ENCODE measurements at places on chromosomes 5 and 9.
A peak's percentile ranks its signal among the peaks of the same experiment; 100 is the strongest.

DNA sequence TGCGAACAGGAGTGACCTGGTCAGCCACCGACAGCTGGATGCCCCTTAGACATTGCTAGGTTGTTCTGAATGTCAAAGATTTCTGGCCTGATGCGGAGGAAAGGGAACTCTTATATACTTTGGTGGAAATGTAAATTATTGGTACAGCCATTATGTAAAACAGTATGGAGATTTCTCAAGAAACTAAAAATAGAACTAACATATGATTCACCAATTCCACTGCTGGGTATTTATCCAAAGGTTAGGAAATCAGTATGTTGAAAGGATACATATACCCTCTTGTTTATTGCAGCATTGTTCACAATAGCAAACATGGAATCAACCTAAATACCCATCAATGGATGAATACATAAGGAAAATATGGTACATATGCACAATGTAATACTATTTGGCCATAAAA lies 31.8 kb downstream of the DMRT3 start:
- no peaks in the 10 kb centered on the region for H3K4me1 ChIP-seq
- H3K27ac ChIP-seq: no peak overlapping the region
- no peaks in the 10 kb centered on the region for H3K27me3 ChIP-seq
- H3K4me3 ChIP-seq: no peak overlapping the region
- H3K36me3 ChIP-seq: no peaks in the 10 kb centered on the region
- DNase-seq: no peak

DNA sequence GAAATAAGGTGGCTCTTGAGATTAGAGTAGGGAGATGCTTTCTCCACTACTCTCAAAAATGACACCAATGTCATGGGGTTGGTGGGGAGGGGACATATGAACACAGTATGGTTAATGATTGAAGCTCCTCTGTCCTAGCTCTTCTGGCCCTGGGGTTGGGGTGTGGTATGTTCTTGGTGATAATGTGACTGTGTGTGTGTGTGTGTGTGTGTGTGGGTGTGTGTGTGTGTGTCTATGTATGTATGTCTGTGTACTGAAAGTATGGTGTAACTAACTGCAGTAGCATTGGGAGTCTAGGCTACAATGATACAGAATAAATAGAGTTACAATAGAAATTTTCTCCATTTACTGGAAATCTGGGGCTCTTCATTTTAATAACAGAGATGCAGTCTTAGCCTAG lies 121.0 kb upstream of the CD180 start:
- H3K27ac ChIP-seq: no peak overlapping the region
- no peaks in the 10 kb centered on the region for H3K36me3 ChIP-seq
- DNase-seq: no peak
- no peak overlapping the region for H3K4me3 ChIP-seq
- H3K27me3 ChIP-seq: no peaks in the 10 kb centered on the region

DNA sequence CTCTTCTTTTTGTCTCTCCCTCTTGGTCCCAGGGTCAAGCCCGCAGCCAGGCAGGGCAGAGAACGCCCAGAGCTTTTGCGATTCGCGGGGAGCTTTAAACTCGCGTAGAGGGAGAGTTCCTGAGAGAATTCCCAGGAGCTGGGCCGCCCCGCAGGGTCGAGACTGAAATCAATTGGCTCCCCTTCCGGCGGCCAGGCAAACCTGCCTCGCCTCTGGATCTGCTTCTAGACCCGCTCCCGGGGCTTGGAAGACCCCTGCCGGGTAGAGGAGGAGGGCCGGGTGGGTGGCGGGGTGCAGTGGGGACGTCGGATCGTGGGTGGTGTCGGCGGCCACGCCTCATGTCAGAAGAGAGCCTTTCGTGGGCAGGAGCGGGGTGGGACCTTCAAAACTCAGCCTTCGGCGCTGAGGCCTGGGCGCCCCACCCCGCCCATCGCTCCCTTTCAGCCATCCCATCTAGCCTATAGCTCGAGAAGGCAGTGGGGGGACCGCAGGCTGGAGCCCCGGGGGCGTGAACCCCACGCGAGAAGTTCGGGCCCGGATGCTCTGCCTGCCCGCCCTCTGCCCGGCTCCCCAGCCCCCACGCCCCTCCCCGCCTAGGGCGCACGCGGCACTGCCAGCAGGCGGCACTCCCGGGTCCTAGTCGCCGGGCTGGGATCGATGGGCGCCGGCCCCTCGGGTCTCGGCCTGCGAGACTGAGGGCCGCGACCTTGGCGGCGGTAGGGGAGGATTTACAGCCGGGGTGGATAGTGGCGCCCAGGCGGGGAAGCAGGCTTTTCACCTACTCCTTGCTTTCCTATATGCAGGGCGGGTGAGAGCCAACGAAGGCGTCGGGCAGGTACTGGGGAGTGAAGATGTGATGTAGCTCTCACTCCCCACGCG lies 6.1 kb downstream of the PRDM6 start:
- H3K4me3 ChIP-seq: no peak overlapping the region
- DNase-seq: no peak
- no peak overlapping the region for H3K27ac ChIP-seq
- no peaks in the 10 kb centered on the region for H3K4me1 ChIP-seq
- H3K27me3 ChIP-seq: peaks cover 3% of the 10 kb centered on the region

- H3K27ac ChIP-seq: no peak overlapping the region
- H3K36me3 ChIP-seq: no peaks in the 10 kb centered on the region
- H3K4me1 ChIP-seq: no peaks in the 10 kb centered on the region
- DNase-seq: no peak
Measured at GRCh38 chr5:150514708-150515211, 6.8 kb downstream of the NDST1 start.

- no peaks in the 10 kb centered on the region for H3K27me3 ChIP-seq
- no peaks in the 10 kb centered on the region for H3K36me3 ChIP-seq
- H3K4me3 ChIP-seq: peak overlapping the region; percentile 76
Measured at GRCh38 chr9:129027224-129027684, 877 bp downstream of the SH3GLB2 start.

- H3K27me3 ChIP-seq: no peaks in the 10 kb centered on the region
- DNase-seq: no peak
- H3K4me1 ChIP-seq: no peaks in the 10 kb centered on the region
- no peaks in the 10 kb centered on the region for H3K36me3 ChIP-seq
- no peak overlapping the region for H3K4me3 ChIP-seq
Measured at GRCh38 chr5:149497357-149497756, 53.9 kb downstream of the CSNK1A1 start.

DNA sequence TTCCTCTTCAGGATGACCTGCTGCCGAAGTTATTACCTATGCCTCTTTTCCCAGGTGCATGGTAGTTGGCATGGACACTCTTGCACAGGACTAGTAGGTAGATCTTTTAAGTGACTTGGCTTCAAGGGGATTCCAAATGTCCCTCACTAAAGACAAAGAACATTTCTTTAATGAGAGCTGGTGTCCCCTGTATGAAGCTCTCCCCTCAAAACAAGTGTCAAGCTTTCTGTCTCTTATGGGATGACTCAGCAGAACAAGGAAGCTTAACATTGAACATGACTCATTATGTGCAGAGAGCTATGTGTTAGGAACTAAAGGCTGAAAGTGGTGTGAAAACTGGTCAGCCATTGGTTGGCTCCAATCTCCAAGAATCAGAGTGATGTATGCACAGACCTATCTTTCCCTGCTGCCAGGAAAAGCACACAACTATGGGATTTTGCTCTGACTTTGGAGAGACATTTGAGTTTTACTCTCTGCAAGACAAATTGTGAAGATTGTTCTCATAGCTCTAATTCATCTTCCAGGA lies 120.5 kb downstream of the PRDM6 start:
- H3K36me3 ChIP-seq: no peaks in the 10 kb centered on the region
- H3K27me3 ChIP-seq: no peaks in the 10 kb centered on the region
- DNase-seq: no peak
- H3K4me3 ChIP-seq: no peak overlapping the region

DNA sequence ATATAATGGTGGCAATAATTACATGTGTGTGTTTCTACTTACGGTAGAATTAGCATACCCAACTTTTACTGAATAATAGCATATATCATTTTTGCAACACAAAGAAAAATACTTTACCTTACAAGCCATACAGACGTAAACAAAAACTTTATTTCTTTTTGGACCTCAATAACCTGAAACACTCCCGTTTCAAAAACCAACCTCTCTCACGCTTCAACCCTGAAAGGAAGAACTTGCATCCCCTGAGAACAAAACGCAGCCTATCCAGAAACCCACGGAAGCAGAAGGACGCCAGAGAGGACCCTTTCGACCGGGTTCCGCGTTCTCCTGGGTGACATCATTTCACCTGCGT lies at the start of gene RNF38:
TSS of gene RNF38 (minus strand) at position 290 of the 352 bp plus-strand sequence. CDS start at position 129, 161 bp downstream.
- H3K27me3 ChIP-seq: no peaks in the 10 kb centered on the region
- peak within 1 kb of the TSS; percentile 77 for H3K4me3 ChIP-seq
- H3K4me1 ChIP-seq: peaks cover 16% of the 10 kb centered on the region
- no peak for DNase-seq
- peak within 1 kb of the TSS; percentile 94 for H3K27ac ChIP-seq

- no peak for DNase-seq
- no peaks in the 10 kb centered on the region for H3K36me3 ChIP-seq
- H3K27me3 ChIP-seq: no peaks in the 10 kb centered on the region
- H3K4me1 ChIP-seq: no peaks in the 10 kb centered on the region
- H3K4me3 ChIP-seq: no peak overlapping the region
Measured at GRCh38 chr5:142307146-142307890, 17.5 kb downstream of the SPRY4 start.

- no peak overlapping the region for H3K4me3 ChIP-seq
- no peak overlapping the region for H3K27ac ChIP-seq
- H3K27me3 ChIP-seq: no peaks in the 10 kb centered on the region
Measured at GRCh38 chr9:90839183-90839728, 37.6 kb downstream of the SYK start.

- no peaks in the 10 kb centered on the region for H3K4me1 ChIP-seq
- H3K27me3 ChIP-seq: no peaks in the 10 kb centered on the region
- no peak overlapping the region for H3K4me3 ChIP-seq
- DNase-seq: no peak
- no peak overlapping the region for H3K27ac ChIP-seq
Measured at GRCh38 chr9:69322256-69322655, 2.8 kb upstream of the ENTREP1 start.

DNA sequence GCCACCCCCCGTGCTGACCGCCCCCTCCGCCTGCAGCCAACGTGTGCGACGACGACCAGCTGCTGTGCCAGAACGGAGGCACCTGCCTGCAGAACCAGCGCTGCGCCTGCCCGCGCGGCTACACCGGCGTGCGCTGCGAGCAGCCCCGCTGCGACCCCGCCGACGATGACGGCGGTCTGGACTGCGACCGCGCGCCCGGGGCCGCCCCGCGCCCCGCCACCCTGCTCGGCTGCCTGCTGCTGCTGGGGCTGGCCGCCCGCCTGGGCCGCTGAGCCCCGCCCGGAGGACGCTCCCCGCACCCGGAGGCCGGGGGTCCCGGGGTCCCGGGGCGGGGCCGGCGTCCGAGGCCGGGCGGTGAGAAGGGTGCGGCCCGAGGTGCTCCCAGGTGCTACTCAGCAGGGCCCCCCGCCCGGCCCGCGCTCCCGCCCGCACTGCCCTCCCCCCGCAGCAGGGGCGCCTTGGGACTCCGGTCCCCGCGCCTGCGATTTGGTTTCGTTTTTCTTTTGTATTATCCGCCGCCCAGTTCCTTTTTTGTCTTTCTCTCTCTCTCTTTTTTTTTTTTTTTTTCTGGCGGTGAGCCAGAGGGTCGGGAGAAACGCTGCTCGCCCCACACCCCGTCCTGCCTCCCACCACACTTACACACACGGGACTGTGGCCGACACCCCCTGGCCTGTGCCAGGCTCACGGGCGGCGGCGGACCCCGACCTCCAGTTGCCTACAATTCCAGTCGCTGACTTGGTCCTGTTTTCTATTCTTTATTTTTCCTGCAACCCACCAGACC lies 80.2 kb downstream of the NTNG2 start:
- H3K4me3 ChIP-seq: peak overlapping the region; percentile 77
- no peaks in the 10 kb centered on the region for H3K27me3 ChIP-seq
- peaks cover 12% of the 10 kb centered on the region for H3K4me1 ChIP-seq
- no peaks in the 10 kb centered on the region for H3K36me3 ChIP-seq
- H3K27ac ChIP-seq: peak overlapping the region; percentile 52
- no peak for DNase-seq

GRCh38 chr5:53871050-53871449 lies 310.6 kb downstream of the NDUFS4 start:
- no peaks in the 10 kb centered on the region for H3K27me3 ChIP-seq
- H3K4me1 ChIP-seq: no peaks in the 10 kb centered on the region
- H3K4me3 ChIP-seq: no peak overlapping the region
- DNase-seq: no peak
- no peaks in the 10 kb centered on the region for H3K36me3 ChIP-seq
- no peak overlapping the region for H3K27ac ChIP-seq

DNA sequence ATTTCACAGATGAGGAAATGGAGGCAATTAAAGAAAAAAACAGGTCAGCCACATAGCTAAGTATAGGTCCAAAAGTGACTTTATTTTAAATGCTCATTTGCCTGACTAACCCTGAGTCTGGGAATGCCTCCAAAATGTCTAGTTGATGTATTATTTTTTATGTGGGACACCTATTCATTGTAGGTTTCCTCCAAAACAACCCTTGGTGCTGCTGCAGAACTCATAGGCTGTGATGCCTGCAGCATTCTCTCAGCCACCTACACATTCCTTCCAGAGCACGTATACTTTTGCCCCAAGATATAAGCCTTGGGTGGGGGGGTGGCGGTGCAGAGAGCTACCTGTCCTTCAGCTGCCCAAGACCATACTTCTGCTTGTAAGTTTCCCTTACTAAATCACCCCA lies 77.4 kb downstream of the MSX2 start:
- no peaks in the 10 kb centered on the region for H3K4me1 ChIP-seq
- DNase-seq: no peak
- H3K4me3 ChIP-seq: no peak overlapping the region
- H3K27me3 ChIP-seq: no peaks in the 10 kb centered on the region

- no peaks in the 10 kb centered on the region for H3K36me3 ChIP-seq
- H3K4me1 ChIP-seq: peaks cover 38% of the 10 kb centered on the region
- no peak overlapping the region for H3K27ac ChIP-seq
- no peak for DNase-seq
Measured at GRCh38 chr5:157598350-157598936, 22.9 kb upstream of the ADAM19 start.

DNA sequence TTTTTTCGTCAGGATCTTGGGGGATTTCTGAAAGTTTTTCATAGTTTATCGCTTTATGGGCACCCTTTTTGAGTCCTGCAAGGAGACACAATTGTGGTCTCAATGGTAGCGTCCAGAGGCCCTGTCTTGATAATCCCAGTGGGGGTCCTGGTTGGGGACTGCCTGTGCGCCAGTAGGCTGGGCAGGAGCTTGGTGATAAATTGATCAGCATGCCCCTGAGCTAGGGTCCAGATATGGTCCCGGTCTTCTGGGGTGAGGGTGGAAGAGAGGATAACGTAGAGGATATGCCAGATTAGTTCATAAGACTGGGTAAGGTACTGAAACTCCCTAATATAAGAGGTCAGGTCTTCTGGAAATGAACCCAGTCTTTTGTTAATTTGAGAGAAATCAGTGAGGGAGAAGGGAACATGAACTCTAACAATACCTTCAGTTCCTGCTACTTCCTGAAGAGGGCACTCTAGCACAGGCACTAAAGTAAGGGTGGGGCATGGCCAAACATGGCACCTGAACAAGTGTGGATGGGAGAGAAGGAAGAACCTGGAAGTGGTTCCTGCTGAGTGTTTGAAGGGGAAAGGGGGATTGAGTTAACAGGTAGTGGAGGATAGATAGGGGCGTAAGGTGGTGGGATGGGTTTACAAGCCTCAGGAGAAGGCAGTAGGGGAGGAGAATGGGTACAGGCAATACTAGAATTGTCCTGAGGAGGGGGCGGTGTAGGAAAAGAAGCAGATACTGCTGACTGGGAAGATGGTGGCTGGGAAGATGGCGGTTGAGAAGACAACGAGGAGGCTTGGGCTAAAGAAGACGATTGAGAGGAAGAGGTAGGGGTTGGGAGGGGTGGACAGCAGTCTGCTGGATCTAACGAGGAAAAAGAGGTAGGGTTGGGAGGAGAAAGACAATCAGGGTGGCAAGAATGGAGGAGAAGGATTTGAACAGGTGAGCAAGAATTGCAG lies 33.8 kb upstream of the ANXA2R start:
- DNase-seq: peak; percentile 73
- H3K4me3 ChIP-seq: no peak overlapping the region
- H3K4me1 ChIP-seq: peaks cover 22% of the 10 kb centered on the region
- no peaks in the 10 kb centered on the region for H3K36me3 ChIP-seq
- no peaks in the 10 kb centered on the region for H3K27me3 ChIP-seq
